Activated naive CD8-positive, alpha-beta T cell treated with anti-CD3 and anti-CD28 coated beads, Interleukin-2, amount 10 ng/mL, durations not matched to agents 7 days and 5 days (primary cell): ENCODE measurements at places on chromosomes 6 and 20. TPM values are rescaled to one million over a fixed set of nuclear protein-coding genes. Genes with fewer than 3 reads are reported as not detected.

Gene PTCHD4
- total RNA-seq: not detected

GRCh38 chr6:34917626-34918285 is 28.7 kb downstream of the ANKS1A start:
- no peak for DNase-seq

- DNase-seq: no peak
Measured at GRCh38 chr20:30288346-30288745, 969.1 kb upstream of the DEFB115 start.

Gene SPEF1
- total RNA-seq: not detected

DNA sequence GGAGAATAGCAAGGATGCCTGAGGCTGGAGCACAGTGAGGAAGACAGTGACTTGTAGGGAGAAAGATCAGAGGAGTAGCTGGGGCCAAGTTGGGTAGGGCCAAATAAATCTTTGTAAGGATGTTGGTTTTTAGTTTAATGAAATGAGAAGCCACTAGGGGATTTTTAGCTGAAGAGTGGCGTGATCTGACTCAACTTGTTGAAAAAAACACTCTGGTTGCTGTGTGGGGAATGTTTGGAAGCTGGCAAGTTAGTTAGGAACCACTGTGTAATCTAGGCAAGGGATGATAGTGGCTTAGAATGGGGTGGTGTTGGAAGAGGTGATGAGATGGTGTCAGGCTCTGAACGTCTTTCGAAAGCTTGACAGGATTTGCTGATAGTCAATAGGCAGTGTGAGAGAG is 176.1 kb upstream of the HDDC2 start:
- no peak for DNase-seq

DNA sequence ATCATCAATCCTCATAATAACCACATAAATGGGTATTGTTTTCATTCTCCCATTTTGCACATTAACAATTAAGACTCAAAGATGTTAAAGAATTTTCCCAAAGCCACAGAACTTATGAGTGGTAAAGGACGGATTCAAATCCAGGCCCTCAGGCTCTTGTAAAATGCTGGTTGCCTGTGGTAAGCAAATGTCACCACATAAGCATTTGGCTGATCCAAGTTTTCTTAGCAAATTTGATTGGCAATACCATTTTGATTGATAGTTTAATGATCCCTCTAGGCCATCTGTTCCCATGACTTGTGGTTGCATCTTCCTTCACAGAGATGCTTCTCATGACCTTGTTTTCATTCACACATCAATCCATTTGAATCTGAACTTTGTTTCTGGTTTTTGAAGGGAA is 252.0 kb upstream of the RIN2 start:
- DNase-seq: no peak

GRCh38 chr20:3672547-3673171 is 9.2 kb downstream of the ADAM33 start:
- DNase-seq: peak; percentile 57

DNA sequence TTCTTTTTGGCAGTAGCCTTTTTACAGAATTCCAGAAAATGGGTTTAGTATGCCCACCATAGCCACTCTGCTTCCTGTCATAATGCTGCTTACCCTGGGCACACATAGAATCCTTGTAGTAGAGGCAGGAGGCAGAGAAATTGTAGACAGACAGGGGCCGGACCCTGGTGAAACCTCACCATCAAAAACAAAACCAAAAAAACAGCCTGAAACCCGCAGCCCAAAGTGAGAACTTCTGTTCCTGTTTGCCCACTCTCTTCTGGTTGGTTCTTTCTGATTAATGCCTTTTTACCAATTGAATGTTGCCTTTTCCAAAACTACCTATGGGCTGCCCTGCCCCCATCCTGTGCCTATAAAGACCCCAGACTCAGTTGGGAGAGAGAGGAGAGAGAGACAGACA is 188.2 kb downstream of the CDKAL1 start:
- DNase-seq: no peak

- DNase-seq: peak; percentile 60
Measured at GRCh38 chr6:25056130-25056529, 120.4 kb upstream of the RIPOR2 start.

DNA sequence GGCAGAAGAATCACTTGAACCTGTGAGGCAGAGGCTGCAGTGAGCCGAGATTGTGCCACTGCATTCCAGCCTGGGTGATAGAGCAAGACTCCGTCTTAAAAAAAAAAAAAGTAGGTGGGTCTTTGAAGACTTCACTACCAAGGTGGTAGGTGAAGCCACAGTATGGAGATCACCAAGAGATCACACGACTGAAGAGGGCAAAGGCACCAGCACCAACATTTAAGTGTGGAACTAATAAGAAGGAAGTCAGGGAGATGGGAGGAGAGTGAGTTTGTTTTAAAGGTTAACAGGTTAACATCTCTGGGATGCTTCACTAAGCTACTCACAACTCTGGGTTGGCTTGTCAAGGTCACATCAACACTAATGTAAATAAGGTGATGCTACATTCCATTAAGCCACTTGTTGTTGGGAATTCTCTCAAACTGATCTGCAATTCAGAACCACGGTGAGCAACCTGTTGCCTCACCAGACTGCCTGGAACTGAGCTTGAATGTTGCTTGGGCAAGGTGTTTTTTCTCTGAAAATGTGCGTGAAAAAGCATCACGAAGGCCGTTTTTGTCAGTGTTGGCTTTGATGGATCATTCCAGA is 48.7 kb downstream of the KCTD20 start:
- no peak for DNase-seq

GRCh38 chr6:169784821-169785340 is 33.5 kb downstream of the ERMARD start:
- no peak for DNase-seq

DNA sequence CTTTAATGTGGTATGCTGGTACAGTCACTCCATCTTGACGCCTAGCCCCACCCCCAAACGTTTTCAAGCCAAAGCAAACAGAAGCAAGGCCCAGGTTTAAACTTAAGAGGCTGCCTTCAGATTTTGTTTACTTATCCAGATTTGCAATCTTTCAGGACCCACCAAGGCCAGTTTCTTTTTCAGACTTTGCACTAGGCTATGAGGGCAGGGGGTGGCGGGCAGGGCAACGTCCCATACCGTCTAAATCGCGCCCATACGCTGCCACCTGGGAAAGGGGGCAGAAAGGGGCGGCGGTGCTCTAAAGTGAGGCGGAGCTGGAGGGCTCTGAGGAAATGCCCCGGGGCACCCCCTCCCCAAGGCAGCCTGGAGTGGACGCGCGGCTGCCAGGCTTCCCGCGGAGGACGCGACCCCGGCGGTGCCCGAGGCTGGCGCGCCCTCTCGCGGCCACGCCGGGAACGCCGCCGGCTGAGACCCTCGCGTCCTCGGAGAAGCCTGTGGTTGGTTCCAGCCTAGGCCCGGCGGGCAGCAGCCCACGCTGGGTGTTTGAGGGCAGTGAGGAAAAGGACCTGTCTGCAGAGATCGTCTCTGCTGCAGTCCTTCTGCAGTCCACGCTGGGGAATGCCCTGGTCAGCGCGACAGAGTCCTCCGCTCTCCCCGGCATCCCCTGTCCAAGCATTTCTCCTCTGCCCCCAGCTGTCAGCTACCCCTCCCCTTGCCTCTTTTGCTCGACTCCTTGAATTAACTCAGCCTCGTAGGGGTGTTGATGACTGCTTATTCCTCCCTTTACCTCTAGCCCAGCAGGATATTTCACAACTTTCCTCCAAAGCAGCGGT is 129.2 kb upstream of the PRND start:
- peak; percentile 84 for DNase-seq

DNA sequence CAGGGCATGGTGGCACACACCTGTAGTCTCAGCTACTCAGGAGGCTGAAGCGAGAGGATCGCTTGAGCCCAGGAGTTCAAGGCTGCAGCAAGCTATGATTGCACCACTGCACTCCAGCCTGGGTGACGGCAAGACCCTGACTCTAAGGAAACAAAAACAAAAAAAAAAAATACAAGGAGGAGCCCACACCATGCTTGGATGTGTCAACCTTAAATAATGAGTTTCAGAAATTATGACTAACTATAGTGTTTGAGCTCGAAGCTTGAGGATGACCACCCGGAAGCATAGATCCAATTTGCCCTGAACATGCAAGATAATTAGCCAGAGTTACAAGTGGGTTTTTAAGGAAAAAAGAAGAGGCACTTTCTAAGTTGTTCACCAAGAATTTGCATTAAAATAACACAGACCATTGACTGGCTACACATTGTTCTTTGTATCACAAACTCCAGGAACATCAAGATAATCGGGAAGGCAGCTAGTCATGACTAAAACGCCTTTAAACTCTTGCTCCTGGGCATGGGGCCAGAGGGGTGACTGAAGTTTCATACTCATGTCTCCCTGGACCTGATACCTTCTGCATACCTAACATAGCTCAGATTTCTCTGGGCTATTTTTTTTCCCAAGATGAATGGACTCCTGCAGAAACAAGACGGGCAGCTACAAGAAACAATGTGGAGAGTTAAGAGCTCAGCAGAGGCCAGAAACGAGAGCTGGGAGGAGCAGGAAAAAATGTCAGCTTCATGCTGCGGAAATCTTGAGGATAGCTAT is 289.6 kb downstream of the PREX1 start:
- no peak for DNase-seq

DNA sequence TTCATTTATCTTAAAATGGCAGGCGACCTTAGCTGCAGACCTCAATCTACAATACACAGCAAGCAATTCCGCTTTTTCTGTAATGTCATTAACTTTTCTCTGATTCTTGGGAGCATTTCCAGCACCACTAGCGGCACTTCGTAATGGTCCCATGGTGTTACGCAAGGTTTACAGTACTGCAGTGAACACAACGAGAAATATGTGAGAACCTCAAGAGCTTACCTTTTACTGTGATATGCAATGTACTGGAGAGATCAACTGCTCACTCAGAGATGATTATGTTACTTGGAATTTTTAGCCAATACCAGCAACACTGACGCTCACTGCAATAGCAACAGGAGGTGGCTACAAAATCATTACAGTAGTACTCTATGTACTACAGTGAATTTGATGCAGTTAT is 2.8 kb upstream of the CEP43 start:
- DNase-seq: no peak

DNA sequence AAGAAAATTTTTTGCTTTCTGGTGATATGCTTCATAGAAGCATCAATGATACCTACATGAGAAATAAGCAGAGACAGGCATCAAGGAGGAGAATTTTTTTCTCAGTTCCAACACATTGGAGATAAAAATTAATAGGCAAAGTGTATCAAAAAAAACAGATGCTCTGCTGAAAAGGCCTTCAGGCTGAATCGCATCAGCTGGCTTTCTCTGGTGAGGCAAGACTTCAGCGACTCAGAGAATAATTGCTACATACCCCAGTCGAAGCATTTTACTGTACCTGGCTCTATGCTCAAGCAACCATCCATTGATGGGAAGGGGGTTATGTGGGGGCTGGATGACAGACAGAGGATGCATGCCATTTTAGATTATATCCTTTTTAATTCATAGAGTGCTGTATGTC is 415.1 kb downstream of the TFAP2A start:
- no peak for DNase-seq

- no peak for DNase-seq
Measured at GRCh38 chr6:9332241-9332780, 897.0 kb upstream of the SLC35B3 start.

DNA sequence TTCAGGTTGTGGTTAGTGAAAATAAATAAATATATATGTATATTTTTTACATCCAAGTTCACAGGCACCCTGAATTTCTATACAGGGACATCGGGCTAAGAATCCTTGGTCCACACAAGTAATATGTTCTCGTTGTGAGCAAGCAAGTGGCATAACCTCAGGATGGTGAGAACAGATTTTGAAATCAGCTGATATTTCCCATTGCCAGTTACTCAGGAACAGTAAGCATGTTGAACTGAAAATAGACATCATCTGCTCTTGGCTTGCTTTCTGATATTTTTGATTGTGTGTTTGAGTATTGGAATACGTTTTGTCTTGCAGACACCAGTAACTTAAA is 87.7 kb downstream of the TRMT6 start:
- no peak for DNase-seq

DNA sequence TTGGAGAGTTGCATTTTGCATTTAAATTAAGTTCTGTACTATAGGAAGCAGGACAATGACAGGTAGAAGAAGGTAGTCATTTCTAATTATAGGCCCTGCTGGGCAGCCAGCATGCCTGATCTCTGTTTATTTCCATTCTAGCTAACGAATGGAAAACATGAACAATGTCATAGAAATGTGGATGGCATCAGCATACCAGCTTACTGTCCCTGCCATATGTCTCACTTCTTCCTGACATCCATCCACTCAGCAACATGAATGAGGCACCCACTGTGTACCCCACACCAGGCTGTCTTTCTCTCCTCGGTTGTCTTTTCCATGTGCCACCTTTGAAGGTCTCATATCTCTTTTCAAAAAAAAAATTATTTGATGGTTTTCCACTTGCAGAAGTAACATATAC is 11.1 kb downstream of the ADTRP start:
- DNase-seq: no peak

GRCh38 chr20:58010186-58010585 is 218.3 kb downstream of the ANKRD60 start:
- no peak for DNase-seq

Gene NAPB
- total RNA-seq: 20.7 TPM

GRCh38 chr6:170497841-170498301 is 55.2 kb downstream of the PSMB1 start:
- no peak for DNase-seq

- DNase-seq: no peak
Measured at GRCh38 chr6:18503593-18504231, 116.6 kb downstream of the RNF144B start.

GRCh38 chr6:118372413-118372812 is 175.7 kb upstream of the PLN start:
- DNase-seq: no peak

Gene VAPB
- 35.6 TPM for total RNA-seq

Gene SIGLEC1
- total RNA-seq: 0.20 TPM

Gene SLC17A5
- 9.3 TPM for total RNA-seq

- DNase-seq: no peak
Measured at GRCh38 chr20:35487479-35487878, 32.1 kb downstream of the CEP250 start.
